ENCODE measurements at places on chromosomes 13 and 19.

DNA sequence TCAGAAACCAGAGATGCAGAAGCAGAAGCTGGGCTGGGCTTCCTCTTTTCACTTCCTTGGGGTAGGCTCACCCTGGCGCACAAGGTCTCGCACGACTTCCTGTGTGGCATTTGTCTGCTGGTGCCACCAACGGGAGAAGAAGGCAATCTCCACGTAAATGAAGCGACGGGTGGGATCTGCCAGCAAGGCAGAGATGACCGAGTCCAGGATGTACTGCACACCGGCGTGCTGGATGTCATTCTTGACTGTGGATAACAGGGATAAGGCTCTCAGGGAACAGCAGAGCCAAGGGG, 1.3 kb downstream of the MAN2B1 start:
- DNase-seq = no peak

DNA sequence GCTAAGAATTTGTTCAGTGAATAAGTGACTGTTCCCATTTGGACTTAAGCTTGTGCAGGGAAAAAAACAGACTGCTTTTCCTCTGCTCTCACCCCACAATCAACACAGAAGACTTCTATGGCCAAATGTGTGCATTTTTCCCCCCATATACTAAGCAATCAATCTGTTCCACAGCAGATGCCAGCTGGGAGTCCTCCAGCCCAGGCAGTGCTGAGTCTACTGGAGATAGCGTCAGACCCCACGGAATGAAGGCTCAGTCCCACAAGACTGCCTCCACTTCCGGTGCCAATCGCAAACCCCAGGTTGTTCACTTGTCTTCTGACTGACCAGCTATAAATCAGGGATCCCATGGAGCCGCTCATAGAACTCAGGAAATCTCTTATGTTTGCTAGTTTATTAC, 69.5 kb upstream of the ANKRD10 start:
- DNase-seq = no peak

GRCh38 chr19:51173681-51174080, 31.6 kb downstream of the SIGLEC7 start:
- DNase-seq = no peak

DNA sequence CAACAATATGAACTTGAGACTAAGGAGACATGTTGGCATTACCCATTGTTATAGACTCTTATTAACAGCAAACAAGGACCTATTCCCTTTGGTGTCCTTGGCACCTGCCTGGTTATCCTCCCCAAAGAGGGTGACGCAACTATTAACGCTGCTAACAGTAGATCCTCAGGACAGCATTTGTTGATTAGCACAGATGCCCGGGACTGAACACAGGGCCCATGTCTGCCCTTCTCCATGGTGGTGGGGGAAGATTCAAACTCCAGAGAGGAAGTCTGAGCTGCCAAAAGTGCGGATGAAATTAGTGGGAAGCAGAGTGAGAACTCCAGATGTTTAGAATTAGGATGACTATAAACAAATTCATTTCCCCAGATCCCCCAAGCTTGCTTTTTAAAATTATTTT, 101.2 kb upstream of the RAP2A start:
- no peak for DNase-seq

DNA sequence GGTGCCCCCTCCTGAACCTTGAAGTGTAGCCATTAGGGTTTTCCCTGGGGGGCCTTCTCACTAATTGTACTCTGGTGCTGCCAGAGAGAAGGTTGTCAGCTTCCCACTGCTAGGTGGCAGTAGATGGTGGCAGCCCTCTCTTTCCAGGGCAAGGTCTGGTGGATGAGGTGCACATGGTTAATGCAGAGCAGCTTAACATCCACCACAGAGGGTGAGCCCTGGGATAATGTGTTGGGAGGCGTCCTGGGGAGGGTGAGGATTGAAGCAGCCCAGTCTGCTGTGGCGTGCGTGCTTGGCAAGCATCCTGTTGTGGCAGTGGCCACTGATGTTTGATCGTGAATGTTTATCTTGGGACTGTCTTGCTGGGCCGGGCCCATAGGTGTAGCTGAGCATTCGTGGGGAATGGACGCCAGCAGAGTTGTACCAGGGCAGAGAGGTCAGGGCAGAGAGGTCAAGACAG, 5.8 kb downstream of the EGLN2 start:
- DNase-seq = no peak

DNA sequence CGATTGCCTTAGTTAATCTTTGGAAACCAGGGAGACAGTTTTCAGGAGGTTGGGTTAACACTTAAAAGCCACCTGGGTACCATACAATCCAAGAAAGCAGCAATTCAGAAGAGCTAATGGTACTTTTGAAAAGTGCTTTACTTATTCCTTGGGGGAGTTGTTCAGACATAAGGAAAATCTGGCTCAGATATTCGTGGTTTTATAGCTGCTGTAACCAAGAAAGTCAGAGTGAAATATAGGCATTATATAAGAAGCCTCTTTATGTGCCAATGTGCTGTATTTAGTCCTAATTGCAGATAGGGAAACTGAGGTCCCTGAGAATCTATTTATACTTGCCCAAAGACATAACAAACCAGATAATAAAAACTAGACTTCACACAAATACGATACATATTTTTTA, 387.5 kb downstream of the COG6 start:
- no peak for DNase-seq

DNA sequence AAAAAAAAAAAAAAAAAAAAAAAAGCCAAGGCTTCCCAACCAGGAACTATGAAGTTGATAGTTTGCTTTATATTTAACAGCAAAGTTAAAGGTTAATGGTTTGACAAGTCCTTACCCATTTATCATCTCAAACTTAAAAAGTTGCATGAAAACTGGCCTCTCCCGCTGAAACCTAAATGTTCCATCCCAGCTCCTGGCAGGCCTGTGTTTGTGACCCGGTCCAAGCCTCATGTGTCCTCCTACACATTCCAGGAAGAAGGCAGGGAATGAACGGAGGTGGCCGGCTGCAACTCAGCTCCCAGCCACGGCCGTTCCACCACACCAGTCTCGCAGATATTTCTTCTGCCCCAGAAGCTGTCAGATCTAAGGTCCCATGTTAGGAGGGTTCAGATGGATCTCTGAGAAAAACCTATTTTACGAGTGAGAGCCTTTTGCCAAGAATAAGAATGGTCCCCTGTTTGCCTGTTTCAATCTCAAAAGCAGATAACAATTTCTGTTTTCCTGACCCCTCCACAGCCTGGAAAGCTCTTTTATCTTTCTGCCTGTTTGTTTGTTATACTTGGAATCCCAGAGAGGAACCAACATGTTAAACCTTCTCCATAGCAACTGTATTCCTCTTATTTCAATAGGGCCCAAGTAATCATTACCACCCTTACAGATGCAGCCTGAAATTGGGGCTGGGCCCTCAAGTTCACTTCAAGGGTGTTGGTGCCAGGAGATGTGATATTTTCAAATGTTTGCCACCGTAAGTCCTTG, 56.5 kb downstream of the KCTD12 start:
- no peak for DNase-seq

- peak; percentile 53 for DNase-seq
These were observed 6.6 kb upstream of the DAPK3 start for GRCh38 chr19:3977242-3978143.

DNA sequence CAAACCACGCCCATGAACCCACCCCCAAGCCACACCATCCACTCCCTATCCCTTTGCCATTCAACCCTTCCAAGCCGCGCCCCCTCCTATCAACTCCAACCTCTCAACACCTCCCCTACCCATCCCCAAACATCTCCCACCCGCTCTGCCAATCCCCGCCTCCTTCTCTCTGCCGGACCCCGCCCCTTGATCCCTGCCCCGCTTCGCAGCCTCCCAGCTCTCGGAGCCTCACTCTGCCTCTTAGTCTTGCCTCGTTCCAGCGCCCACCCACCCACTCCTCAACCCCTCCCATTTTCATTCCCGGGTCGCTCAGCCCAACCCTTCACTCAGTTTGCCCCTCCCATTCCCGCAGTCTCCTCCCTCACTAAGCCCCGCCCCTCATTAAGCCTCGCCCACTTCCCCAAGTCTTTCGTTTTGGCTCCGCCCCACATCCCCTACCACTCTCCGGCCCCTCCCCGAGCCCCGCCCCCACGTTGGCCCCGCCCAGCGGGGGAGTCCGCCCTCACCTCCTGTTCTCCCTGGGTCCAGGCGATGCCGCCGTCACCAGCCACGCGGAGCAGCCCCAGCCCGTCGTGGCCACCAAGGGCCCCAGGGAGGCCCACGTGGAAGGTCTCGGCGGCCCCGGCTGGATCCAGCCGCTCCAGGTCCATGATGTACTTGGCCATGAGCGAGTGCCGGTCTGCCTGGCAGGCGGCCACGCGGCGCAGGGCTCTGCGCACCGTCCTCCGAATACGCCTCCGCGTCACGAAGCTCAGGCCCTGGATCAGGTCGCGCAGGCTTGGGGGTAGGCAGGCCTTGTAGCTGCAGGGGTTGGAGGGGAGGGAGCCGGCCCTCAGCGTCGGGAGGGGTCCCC, 5.7 kb downstream of the JAK3 start:
- peak; percentile 99 for DNase-seq

GRCh38 chr13:112177450-112178288, 110.7 kb downstream of the SOX1 start:
- DNase-seq = no peak

DNA sequence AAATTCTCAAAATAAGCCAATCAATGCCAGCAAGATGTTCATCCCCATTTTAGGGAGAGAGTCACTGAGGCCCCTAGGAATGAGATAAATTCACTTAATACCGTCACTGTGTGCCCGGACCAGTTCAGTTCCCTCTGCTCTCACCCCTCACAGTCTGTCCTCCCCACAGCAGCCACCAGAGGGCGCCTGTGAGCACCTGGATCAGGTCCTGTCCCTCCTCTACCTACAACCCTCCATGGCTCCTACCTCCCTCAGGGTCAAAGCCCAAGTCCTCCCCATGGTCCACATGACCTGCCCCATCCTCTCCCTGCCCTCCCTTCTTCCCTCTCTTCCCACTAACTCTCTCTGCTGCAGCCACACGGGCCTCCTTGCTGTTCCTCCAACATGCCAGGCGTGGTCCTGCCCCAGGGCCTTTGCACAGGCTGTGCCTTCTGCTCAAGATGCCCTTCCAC, 42.0 kb upstream of the NFIC start:
- peak; percentile 62 for DNase-seq

- no peak for DNase-seq
These were observed 215.3 kb downstream of the PCCA start for GRCh38 chr13:100304229-100304628.

GRCh38 chr13:30464496-30465342, 1.0 kb downstream of the HMGB1 start:
- peak; percentile 67 for DNase-seq

DNA sequence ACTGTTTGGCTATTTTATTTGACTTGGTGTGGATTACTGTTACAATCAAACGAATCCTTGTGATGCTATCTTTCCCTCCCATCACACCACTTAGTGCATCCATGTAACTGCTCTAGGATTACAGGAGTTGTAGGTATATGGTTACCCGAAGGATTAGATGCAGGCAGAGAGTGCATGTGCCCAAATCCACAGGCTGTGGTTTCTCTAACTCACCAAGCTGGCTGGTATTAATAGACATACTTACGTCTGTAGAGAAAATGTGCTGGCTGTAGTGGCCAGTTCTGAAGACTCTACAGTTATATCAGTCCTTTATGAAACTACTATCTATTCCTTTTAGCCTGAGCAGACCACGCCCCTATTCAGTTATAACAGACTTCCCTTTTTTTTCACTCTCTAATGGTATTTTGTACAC, 1.1 kb upstream of the HMGB1 start:
- no peak for DNase-seq

GRCh38 chr19:20858218-20858617, 64.8 kb upstream of the ZNF85 start:
- peak; percentile 56 for DNase-seq

GRCh38 chr13:105446197-105446596, 1089.3 kb downstream of the EFNB2 start:
- DNase-seq = no peak

DNA sequence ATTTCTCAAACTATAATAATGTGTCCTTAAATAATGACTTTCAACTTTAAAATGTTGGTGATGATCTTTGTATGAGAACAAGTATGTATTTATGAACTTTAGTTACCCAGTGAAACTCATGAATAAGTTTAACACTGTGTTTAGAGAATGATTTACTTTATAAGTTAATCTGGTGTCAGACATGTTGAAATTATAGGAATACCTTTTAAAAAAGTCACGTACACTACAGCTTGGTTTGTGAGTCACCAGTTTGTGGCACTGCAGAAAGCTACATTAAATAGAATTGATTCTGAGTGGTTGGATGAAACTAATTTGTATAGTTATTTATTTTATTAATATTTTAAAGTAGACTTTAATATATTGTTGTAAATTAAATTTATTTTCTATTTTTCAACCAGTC, 1366.2 kb upstream of the PCDH20 start:
- DNase-seq = no peak

DNA sequence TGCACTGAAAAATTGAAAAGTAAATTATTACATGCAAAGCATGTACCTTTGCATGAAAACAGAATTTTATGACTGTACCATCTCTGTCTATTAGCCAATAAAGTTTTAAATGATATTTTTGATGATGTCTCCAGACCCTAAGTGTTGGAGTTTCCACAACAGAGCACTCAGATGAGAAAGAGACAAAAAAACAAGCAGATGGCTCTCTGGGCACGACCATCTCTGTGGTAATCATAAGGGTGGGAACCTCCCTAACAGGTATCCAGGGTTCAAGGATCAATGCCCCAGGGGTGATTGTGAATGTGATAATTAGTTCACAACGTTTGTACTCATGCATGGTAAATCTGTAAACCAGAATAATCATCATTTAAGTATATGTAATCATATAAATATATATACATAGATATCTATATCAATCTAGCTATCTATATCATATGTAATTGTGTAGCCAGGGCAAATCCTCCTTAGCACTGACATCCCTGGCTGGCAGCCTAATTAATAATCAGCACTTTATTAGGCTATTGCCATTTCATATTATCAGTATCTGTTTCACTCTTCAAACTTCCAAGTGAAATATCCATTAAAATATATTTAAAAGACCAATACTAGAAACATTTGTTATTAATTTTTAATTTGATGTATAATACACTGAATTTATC, 41.2 kb upstream of the FAM124A start:
- DNase-seq = peak; percentile 32

All from GM23338 (cell line).